ENCODE measurements at places on chromosomes 4 and X.

- no peak for DNase-seq
Observed at GRCh38 chr4:100695039-100695654, 177.3 kb upstream of the EMCN start.

DNA sequence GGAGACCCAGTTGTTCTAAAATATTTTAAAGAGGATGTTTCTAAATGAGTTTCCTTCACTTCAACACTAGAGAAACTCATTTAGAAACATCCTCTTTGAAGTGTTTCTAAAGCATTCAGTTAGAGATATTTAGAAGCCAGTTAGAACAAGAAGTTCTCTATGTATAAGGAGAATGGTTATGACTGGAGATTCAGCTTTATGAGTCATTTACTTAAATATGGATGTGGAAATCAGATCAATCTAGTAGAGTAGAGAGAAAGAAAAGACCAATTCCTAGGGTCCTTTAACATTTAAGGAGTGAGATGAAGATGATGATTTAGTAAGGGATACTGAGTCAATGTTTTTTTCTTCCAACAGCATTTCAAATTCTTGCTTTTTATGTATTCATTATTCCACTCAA is 234.1 kb downstream of the GRXCR1 start:
- no peak for DNase-seq

- DNase-seq: no peak
Observed at GRCh38 chr4:137640838-137641158, 108.5 kb upstream of the PCDH18 start.

DNA sequence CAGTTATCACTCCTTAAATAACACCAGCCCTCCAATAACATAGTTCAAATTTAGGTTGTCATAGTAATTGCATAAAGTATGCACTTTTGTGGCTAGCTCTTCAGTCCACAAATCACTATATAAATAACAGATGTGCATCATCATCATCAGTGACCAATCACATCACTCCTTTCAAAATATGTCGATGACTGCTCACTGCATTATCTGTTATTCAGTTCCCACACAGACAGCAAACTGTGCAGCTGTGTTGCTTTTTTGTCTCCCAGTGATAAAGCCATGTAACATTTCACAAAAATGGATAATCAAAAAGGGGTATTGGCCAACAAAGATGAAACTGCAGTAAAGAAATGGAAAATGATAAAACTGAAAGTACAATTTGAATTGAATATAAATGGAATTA is 205.4 kb downstream of the DCLK2 start:
- no peak for DNase-seq

- no peak for DNase-seq
Observed at GRCh38 chrX:143240658-143241057, 214.9 kb downstream of the SPANXN4 start.

GRCh38 chr4:120156120-120156718 is 89.6 kb upstream of the MAD2L1 start:
- DNase-seq: no peak

DNA sequence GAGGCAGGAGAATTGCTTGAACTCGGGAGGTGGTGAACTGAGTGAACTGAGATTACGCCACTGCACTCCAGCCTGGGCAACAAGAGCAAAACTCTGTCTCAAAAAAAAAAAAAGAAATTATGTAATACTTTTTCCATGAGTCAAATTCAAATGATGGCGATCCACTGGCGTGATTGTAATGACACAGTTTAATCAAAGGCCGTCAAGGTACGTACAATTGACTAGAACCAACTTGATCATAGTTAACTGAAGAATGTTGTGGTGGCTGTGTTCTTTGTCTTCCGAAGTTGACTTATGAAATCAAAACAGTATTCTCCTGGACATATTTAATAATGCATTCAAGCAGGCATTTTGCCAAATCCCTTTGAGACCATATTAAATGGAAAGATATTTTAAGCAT is 318.6 kb upstream of the FAT1 start:
- no peak for DNase-seq

- no peak for DNase-seq
Observed at GRCh38 chr4:1109898-1110506, 3.4 kb downstream of the RNF212 start.

DNA sequence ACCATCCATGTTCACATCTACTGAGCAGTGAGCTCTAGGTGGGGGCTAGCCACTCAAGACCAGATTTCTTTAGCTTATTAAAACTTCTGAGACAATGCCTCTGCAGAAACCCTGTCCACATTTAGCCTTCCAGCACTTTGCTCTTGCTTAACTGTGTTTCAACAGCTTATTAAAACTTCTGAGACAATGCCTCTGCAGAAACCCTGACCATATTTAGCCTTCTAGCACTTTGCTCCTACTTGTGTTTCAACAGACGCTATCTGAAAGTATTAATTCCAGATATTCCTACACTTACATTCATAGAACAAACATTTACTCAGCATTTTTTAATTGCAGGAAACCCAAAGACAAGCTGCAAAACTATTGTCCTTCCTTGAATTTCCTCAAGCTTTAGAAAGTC is 91.9 kb downstream of the SEL1L3 start:
- no peak for DNase-seq

GRCh38 chr4:6200922-6201362 is 593 bp upstream of the JAKMIP1 start:
- no peak for DNase-seq

- no peak for DNase-seq
Observed at GRCh38 chrX:46653482-46653881, 79.9 kb downstream of the CHST7 start.

GRCh38 chr4:148866666-148867065 is 424.5 kb upstream of the NR3C2 start:
- DNase-seq: no peak

GRCh38 chr4:183546376-183546775 is 41.5 kb downstream of the ING2 start:
- DNase-seq: no peak

DNA sequence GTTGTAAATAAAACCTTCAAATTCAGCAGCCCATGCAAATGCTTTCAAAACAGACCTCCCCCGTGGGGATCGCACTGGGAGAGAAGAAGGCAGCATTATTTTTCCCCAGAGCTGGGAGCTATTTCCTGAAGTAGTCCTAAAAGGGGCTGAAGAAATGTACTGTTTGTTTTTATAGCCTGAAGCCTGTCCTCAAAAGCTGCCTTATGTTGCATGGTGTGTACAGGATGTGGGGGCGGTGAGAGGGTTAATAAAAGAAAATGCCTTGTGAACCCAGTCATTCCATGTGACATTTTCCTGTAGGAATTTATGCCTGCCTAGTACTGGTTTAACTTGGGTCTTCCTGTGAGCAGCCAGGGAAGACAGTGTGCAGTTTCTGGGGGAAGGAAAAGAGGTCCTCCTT is 144.1 kb downstream of the SOWAHB start:
- no peak for DNase-seq

DNA sequence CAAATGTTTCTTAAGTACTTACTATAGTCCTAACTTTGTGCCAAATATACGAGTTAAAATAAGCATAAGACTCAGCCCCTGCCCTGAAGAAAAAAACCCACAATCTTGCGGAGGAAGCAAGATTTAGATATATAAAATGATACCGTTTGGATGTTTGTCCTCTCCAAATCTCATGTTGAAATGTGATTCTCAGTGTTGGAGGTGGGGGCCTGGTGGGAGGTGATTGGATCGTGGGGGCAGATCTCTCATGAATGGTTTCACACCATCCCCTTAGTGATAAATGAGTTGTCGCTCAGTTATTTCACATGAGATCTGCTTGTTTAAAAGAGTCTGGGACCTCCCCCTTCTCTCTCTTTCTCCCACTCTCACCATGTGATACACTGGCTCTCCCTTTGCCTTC is 28.7 kb downstream of the EFHC2 start:
- no peak for DNase-seq

GRCh38 chr4:185672151-185672550 is 136.8 kb upstream of the PDLIM3 start:
- no peak for DNase-seq

DNA sequence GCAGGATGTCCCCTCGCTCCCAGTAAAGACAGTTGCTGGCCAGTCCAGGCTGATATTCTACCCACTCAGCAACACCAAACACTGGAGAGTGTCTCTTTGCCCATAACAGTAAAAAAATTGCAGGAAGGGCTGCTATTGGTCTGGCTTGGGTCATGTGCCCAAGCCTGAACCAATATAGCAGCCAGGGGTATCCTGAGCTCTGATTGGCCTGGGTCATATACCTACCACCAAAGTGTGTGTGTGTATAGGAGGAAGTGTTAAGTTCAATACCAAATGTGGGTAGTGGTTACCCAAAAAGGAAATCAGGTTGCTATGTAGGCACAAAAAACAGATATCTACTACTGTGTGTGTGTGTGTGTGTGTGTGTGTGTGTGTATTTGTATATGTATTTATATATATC is 373.2 kb downstream of the BCOR start:
- DNase-seq: no peak

- no peak for DNase-seq
Observed at GRCh38 chr4:126361287-126361686, 1046.5 kb downstream of the FAT4 start.

DNA sequence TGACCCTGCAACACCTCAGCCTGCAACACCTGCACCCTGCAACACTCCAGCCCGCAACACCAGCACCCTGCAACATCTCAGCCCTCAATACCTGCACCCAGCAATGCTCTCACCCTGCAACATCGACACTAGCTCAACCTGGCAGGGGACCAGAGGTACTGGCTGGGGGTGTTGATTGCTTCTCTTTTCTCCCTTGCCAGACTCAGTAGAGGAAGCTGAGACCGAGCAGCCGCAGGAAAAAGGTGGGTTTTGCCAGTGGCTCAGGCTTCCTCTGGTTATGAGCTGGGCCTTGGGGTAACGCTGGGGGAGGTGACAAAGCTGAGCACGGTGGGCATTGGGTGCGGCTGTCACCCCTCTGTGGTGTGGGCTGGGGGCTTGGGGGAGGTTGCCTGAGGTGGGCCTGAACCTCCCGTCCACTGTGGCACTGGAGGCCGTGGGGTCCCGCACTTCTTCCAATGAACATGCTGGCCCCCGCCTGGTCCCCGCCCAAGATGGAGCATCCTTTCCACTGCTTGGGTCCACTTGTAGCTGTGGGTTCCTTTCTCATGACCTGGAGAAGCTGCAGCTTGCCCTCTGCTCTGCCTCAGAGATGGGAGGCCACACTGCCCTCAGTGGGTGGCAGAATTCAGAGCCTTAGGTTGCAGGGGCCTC is 26.0 kb downstream of the SH3TC1 start:
- DNase-seq: no peak

DNA sequence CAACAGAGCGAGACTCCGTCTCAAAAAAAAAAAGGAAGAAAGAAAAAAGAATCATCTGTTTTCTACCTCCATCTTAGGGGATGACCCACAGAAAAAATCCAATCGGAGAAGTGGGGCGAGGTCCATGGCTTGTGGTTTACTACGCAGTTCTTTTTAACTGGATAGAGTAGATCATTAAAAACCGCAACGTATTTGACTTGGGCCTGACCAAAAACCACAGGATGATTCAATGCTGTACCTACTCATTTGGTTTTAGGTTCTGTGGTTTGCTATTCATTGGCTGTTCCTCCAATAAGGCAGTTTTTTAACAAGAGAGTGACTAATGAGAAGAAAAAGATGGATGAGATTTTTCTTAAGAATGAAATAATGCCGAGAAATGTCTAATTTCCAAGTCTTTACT is 83.7 kb downstream of the FREM3 start:
- no peak for DNase-seq

Data from activated CD4-positive, CD25-positive, alpha-beta regulatory T cell (primary cell).